ENCODE measurements at places on chromosomes 5 and 9.

GRCh38 chr5:168318240-168318639, 26.8 kb downstream of the WWC1 start:
- no peak for DNase-seq

- no peak for DNase-seq
Measured at GRCh38 chr9:130975932-130976841, 32.8 kb upstream of the LAMC3 start.

DNA sequence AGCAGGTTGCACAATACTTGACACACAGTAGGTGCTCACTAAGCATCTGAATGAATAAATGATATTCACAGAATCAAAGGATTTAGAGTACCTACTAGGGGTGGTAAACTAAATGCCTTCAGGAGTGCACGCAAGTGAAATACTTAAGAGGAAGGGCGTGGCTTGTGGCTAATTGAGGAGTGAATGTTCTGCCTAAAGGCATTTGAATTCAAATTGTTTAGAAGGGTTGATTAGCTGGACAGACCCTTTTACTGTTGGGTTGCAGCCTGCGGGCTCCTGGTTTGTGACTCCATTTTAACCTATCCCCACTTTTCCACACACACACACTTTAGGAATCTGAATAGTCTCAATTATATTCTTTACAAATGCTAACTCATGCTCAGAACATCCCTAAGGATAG, 63.1 kb downstream of the PPP2R2B start:
- DNase-seq = no peak

DNA sequence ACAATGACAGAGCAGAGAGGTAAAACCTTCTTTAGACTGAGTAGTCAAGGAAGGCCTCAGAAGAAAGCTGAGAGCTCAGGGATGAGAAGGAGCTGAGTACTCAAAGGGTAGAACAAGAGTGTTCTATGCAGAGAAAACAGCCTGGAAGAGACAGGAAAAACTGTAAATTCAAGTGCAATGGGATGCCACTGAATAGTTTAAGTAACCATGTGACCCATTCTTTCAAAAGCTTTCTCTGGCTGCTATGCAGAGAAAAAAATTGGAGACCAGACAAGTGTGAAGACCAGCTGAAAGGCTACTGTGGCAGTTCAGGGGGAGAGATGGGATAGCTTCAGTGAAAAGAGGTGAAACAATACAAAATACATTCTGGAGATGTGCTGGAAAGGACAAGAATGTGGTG, 61.3 kb upstream of the RNF38 start:
- DNase-seq = no peak

- DNase-seq = no peak
Measured at GRCh38 chr5:43729846-43730478, 127.0 kb downstream of the NNT start.

- peak; percentile 27 for DNase-seq
Measured at GRCh38 chr9:109012009-109012875, 1.1 kb downstream of the CTNNAL1 start.

DNA sequence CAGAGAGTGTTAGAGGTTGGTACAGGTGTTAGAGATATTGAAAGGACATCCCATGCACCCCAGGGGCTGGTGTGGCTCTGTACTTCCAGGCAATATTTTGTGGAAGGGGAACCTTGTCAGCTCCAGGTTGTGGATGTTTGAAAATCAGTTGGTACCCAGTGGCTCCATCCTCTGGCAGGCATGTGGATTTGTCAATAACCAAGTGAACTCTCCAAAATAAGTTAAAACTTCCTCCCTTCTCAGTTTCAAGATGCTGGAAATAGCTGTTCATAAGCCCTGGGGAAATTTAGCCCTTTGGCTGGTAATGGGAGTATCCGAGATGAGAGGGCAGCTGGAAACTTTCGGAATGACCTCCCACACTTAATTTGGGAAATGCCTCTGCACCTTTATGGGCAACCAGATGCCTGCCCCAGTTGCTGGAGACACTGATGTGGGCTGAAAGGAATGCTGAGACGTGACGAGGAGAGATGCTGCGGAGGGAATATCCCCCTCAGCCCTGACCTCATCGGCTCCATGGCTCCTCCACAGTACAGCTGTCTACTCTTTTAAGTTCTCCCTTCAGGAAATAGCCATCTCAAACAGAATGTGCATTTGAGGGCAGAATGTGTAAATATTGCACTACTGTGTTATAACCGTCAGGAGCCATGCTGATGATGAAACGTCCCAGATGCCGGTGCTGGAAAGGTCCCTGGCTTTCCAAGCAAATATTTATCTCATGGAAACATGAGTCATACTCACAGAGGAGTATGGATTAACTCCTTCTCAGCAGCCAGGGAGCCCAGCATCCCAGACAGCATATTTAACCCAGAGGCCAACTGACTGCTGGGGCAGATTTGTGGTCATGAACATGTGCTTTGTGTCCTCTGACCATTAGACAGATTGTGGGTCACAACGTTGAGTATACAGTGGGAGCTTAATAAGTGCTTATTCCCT, 29.5 kb downstream of the TGFBI start:
- no peak for DNase-seq

DNA sequence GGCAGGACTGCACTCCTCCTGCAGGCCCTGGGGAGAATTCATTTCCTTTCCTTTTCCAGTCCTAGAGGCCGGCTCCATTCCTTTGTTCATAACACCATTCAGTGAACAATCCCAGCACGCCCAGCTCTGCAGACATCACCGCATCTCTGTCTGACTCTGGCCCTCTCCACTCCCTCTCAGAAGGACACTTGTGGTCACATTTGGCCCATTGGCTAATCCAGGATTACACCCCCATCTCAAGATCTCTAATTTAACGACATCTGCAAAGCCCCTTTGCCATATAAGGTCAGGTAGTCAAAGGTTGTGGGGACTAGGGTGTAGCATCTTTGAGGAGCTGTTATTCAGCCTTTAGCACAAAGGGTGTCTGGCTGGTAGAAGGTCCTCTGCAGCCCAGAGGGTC, 185.0 kb upstream of the DAP start:
- no peak for DNase-seq

GRCh38 chr9:13279284-13280141, at the start of gene MPDZ:
Gene MPDZ, minus strand, starts transcription at chr9:13279692. Its CDS starts 29,377 bp downstream, at chr9:13250315.
- no peak for DNase-seq

DNA sequence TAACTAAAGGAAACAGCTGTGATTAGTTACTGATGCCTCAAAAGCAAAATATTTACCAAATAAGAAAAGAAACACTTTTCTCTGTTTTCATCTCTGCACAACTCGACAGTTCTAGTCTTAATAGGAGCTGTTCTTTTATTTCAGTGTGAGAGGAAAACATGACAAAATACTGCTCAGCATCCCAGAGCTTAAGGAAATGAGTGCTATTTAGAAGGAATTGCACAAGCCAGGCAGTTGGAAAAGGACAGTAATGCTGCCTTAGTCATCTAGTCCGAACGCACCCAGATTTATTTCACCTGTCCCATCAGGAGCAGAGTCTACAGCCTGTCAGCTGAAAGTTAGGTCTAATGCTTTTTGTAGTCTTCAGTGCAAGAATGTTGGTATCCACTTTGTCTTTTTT, 12.3 kb downstream of the ZCCHC9 start:
- DNase-seq = no peak

DNA sequence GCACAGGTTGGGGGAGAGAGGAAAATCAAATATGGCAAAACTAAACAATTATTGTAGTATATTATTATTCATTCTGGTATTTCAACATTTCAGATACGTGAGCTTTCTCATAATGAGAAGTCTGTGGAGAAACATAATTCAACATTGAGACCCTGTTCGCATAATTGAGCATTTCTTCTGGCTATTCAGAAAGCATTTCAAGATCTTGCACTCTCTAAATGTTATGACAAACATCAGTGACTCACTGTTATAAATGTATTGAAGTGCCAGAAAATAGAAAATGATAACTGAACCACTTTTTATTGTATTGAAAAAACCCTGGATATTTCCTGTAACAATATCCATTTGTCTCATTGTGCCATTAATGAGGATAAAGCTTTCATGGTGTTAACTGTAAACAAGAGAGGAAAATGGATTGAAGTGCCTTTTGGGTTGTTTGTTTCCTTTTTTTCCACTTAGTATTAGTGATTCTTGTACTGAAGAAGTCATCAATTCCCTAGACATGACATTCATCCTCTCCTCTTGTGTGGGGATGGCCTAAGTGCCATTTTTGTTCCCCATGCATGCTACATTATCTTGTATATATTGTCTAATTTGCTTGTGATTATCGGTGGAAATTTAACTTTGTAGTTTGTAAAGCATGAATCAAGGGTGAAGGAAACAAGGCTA, 124.6 kb downstream of the CAMK4 start:
- no peak for DNase-seq

DNA sequence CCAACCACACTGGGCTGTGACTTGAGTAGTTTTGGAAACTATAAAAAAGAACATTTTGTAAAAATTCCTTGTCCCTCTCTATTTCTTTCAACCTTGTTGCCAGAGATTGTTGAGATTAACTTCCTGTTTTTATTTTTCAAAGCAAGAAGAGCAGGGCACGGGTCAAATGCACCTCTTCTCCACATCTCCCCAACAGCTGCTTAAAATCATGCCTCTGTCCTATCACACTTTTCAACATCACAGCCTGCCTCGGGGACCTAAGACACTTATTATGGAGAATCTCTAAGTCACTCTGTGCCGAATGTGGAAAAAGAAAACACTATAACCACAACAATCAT, 280.3 kb upstream of the TNC start:
- DNase-seq = no peak

- no peak for DNase-seq
Measured at GRCh38 chr9:129385211-129385934, 207.3 kb upstream of the IER5L start.

- no peak for DNase-seq
Measured at GRCh38 chr5:163459462-163459818, 462 bp downstream of the NUDCD2 start.

- no peak for DNase-seq
Measured at GRCh38 chr5:55620009-55620765, 85.4 kb upstream of the PLPP1 start.

DNA sequence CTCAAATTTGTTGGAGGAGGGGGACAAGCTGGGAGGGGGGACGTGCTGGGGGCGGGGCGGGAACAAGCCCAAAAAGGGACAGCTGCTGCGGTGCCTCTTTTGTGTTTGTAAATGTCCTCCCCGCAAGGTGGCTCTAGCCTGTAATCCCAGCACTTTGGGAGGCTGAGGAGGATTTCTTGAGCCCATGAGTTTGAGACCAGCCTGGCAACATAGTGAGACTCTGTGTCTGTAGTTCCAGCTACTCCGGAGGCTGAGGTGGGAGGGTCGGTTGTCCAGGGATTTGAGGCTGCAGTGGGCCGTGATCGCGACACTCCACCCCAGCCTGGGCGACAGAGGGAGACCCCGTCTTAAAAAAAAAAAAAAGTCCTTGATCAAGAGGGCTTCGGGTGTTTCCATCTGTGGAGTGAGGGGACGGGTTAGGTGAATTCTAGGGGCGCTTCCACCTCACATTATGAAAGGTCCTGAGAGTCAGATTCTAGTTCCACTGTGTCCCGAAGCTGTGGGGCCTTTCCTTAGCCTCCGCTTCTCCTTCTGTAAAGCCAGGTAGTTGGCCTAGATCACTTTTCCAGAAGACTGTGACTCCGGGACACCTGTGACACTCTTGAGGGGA, 779 bp upstream of the CTNNA1 start:
- no peak for DNase-seq

DNA sequence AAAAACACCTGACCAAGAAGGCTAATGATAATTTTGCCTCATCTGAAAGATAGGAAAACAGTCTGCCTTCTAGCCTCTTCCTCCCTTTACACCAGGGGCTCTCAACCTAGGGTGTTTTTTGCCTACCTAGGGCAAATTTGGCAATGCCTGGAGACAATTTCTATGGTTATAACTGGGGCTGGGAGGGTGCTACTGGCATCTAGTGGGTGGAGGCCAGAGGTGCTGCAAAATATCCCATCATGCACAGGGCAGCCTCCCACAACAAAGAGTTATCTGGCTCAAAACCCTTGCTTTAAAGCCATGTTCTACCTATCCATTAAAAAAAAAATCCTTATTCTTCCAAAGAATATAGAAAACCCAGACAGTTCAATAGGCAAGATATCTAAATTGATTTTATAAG, 45.0 kb upstream of the NR3C1 start:
- DNase-seq = no peak

- DNase-seq = no peak
Measured at GRCh38 chr9:96674906-96675538, 19.9 kb upstream of the PRXL2C start.

DNA sequence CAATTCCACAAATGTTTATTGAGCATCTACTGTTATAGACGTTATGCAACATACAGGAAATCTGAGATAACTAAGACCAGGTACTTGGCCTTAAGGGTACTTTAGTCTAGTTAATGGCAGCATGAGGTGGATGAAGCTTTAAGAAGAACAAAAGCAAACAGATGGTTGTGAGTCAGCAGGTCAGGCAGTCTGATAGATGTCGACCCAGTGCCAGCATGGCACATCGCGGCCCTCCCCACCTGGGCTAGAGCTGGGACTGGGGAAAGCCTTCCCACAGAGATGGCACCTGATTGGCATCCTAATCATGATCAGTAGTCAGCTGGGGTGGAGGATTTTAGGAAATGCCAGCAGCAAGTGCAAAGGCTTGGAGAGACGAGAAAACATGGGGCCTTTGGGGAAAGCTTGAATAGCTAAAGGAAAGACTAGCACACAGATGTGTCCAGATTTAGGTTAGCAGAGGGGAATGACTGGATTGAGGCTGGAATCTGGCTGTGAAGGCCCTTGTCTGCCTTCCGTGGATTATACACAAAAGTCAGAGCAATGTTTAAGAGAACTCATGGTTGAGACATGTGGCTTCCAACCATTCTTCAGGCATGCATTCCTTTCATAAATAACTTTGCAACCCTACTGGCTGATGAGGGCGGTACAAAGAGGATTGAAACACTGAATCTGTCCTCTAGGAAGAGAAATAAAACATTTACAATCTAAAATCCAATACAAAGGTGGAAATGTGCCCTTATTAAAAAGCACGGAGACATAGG, 395.4 kb upstream of the WWC1 start:
- no peak for DNase-seq

GRCh38 chr9:131640438-131641137, 95.3 kb downstream of the PRRT1B start:
- no peak for DNase-seq

Measured in GM12891 (cell line).